GF-D8 (cell line): ENCODE measurements at places on chromosomes 6 and 20.

DNA sequence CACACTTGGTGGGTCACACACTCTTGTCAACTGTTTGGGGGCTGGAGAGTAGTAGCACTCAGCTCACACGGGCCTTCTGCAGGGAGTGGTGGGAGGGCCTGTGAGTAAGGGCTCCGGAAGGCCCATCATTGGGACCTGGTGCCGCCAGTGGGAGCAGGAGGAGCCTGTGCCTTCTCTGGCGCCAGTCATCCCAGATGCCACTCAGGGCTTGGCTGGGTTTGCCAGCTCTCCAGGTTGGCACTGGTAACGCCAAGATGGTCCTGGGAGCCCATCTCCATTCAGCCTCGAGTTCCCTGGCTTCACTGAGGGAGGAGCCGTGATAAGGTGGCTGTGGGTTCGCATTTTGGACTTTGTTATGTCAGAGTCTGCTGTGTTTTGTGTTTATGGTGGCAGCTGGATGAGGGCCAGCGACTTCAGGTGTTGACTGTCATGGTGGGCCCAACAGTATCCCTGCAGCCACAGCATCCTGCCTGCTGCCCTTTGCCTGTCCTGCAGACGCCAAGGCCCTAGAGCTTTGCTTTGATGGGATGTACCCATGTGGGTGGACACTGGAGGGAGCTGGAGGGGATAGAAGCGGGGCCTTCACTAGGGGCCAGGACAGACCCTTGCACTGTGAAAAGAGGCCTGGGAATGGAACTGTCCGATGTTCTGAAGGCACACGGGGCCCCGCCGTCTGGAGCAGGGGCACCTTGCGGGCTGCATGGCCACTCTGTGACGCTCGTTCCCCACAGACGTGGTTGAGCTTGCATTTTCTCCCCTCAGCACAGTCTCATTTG lies 13.3 kb upstream of the DNAJC5 start:
- no peak for DNase-seq

DNA sequence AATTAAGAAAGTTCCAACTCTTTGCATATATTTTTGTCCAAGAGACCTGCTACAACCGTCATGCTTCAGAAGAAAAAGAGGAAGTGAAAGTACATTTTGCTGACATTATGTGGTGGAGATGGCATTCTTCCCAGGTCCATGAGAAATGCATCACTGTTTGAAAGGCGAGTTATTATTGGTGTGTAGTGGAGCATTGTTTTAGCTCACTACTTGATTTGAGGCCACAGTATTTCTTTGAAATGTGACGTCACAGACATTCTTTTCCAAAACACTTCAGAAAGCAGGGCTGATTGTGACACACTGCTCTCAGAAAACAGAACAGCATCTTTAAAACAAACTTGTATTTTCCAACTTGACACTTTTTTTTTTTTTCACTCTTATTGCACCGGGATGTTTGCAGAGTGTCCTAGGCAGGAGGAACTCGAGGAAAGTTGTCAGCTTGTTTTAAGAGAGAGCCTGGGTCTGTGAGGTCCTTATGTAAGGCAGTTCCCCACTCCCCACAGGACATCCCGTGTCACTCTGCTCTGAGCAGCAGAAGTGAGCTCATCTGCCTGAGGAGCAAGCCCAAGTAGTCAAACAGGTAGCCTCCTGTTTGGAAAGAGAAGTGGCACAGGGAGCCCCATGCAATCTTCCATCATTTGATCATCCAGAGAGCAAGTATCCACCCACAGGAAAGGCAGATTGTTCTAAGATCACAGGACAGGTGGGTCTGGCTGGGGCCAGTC lies 1.1 kb downstream of the SPTLC3 start:
- peak; percentile 60 for DNase-seq

DNA sequence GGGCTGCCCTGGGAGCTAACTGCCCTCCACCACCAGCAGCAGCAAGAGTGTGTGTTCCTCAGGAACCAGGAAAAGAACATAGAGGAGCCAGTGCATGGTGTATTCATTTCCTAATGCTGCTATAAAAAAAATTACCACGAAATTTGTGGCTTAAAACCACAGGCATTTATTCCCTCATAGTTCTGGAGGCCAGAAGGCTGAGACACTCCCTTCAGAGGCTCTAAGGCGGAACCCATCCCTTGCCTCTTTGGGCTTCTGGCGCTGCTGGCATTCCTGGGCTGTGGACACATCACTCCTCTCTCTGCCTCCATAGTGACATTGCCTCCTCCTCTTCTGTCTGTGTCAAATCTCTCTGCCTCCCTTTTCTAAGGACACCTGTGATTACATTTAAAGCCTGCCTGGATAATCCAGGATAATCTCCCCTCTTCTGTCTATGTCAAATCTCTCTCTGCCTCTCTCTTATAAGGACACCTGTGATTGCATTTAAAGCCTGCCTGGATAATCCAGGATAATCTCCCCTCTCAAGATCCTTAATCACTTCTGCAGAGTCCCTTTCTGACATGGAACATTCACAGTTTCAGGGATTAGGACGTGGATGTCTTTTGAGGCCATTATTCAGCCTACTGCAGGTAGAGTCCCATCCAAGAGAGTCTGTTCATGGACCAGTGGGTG lies 54.7 kb downstream of the NDUFAF5 start:
- no peak for DNase-seq

GRCh38 chr6:71482742-71483141 lies 194.1 kb downstream of the OGFRL1 start:
- DNase-seq: no peak

DNA sequence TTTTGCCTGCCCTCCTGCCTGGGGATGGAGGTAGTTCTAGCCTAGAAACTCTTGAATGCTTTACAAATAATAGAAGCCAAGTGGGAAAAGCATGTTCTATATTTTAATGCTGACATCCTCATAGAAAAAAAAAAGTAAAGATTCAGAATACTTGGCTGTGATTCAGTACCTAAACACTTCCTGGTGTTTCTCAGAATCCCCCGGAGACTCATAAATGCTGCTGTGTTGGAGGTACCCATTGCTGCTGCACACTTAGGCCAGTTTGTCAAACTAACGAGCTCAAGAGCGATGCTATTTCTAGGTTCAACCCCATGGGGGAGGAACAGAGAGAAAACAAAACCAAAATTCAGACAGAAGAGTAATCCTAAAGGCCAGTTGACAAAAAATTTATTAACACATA lies 38.8 kb upstream of the ZFP64 start:
- no peak for DNase-seq

- no peak for DNase-seq
Observed at GRCh38 chr20:47586649-47587294, 85.1 kb downstream of the NCOA3 start.

DNA sequence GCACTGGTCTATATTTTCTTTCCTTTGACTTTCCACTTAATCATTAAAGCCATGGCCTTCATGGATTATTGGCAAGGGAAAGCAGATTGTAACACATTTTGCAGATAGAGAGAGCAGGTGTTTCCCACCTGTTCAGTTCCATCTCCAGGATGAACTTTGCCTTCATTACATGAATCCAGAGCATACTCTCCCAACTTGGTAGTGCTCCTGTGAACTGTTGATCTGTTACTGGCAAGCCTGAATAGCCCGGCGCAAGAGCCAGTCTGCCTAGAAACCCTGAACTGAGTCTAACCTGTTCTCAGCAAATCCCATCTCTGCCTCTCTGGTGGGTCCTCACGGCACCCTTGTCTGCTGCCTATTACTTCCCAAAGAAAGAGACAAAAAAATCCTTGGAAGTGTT lies 210.3 kb downstream of the PLCB1 start:
- DNase-seq: no peak

DNA sequence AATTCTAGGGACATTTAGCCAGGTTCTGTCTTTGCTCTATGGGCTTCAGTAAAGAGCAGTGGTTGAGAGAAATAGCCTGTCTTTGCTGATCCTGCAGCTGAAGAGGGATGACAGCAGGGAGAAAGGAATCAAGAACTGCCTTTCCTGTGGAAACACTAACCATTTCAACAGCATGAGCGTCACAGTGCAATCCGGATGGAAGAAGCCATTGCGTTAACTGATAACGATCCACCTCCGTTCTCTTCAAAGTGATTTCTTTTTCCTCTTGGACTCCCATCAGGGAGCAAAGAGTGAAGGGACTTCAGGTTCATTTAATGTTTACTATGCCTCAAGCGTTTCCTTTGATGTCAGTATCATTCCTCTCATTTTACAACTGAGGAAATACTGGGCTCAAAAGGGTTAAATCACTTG lies 35.2 kb upstream of the EEF1E1 start:
- DNase-seq: no peak

- no peak for DNase-seq
Observed at GRCh38 chr20:43442282-43442880, 15.3 kb upstream of the SRSF6 start.

GRCh38 chr6:89281779-89282246 lies 33.3 kb downstream of the GABRR2 start:
- DNase-seq: peak; percentile 9

GRCh38 chr20:49280463-49281058 lies 2.7 kb upstream of the ZNFX1 start:
- no peak for DNase-seq

DNA sequence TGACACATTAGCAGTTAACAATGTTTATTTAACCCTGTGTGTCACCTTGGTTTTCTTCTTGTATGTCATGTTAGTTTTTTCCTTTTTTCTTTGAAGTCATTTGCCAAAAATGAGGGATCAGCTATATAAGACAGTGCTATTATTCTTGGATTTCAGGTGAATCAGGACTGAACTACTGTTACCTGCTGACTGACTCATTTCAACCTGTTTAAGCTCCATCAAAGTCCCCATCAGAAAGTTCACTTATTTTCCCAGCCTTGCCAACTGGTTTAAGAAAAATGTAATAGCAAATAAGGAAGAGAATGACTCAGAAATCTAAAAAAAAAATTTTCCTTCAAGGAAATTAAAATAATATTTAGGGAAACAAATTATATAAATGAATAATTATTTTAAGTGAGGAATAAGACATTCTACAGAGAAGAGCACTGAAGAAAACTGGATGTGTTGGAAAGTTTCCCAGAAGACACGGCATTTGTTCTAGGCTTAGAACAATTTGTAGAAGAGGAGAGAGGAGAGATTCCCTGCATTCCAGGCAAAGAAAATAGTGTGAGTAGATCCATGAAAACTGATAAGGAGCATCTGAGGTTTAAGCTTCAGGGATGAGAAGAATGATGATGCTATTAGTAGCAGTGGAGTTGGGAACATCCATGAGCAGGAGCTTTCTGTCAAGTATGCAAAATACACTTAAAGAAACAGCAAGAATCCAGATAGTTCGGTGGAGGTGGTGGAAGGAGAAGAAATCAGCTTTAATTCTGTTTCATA lies 84.9 kb upstream of the SIM1 start:
- DNase-seq: no peak

GRCh38 chr6:164087211-164087610 lies 672.7 kb downstream of the QKI start:
- no peak for DNase-seq

- no peak for DNase-seq
Observed at GRCh38 chr6:158174024-158174423, 5.9 kb downstream of the GTF2H5 start.

DNA sequence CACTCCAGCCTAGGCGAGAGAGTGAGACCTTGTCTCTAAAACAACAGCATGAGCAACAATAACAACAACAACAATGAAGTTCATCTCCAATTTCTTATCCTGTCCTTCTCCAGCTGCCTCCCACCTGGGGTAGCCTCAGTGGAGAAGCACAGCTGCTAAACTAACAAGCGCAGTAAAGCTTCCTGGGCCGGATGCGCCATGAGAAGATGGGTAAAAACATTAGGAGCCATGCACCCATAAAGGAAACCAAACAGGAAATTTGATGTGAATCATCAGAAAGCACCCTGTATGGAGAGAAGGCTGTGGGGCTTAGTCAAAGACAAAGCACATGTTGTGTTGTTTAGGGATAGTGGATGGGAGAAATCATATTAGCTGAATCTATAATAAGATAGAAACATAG lies 61.1 kb upstream of the CCN6 start:
- DNase-seq: no peak

- no peak for DNase-seq
Observed at GRCh38 chr6:36227379-36228228, 31.1 kb downstream of the BRPF3 start.

GRCh38 chr6:47308552-47309290 lies 984 bp downstream of the TNFRSF21 start:
- DNase-seq: no peak

DNA sequence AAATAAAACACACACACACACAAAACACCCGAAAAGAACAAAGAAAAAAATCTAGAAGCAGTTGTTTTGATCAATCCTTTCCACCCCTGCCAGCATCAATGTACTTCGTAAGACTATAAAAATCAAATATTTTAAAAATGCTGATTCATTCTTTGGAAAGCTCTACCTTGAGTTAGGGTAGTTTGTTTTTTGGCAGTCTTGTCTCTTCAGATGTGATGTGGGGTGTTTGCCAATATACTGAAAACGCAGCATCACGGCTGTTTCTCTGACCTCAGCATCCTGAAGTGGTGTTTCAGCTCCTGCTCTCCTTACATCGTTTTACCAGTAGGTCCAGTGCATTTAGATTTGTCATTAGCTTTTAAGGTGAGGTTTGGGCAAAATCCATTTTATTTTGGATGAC lies 526.0 kb downstream of the UTRN start:
- no peak for DNase-seq

GRCh38 chr6:106381223-106381622 lies 20.7 kb downstream of the CRYBG1 start:
- DNase-seq: no peak

DNA sequence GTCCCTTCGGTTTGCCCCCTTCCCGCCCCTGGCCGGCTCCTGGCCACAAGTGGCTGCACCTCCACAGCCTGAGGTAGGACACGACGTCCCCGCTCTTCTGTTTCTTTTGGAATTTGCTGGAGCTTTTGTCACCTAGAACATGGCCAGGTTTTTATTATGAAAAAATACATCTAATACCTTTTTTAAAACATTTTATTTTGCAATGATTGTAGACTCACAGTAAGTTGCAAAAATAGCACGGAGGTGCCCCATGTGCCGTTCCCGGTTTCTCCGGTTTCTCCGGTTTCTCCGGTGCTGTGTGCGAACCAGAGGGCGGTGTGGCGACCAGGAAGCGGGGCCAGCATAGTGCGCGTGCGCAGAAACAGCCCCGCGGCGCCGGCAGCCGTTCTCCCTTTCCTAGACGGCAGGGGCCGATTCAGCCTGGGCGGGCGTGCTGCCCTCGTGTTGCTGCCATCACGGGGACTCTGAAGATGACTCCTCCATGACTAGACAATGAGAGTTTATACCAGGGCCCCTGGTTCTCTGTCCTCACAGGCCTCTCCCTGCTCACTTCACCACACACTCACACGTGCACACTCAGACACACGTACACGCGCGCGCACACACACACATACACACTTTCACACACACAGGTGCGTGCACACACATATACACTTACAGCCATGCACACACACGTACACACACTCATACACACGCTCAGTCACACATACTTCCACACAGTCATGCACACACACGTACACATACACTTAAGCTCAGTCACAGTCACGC lies 102.1 kb downstream of the TMEM242 start:
- DNase-seq: peak; percentile 40
